Astrocyte of the cerebellum (primary cell): ENCODE measurements at places on chromosomes 6 and 20.

- no peak for DNase-seq
Measured at GRCh38 chr6:108118810-108119768, 44.5 kb upstream of the OSTM1 start.

- DNase-seq = no peak
Measured at GRCh38 chr6:126437205-126437604, 97.3 kb downstream of the CENPW start.

- no peak for DNase-seq
Measured at GRCh38 chr20:23237201-23237600, 113.4 kb upstream of the NXT1 start.

GRCh38 chr6:137926207-137926731, 59.2 kb downstream of the TNFAIP3 start:
- peak; percentile 62 for DNase-seq

GRCh38 chr6:69935079-69935478, 68.7 kb downstream of the COL19A1 start:
- no peak for DNase-seq

- DNase-seq = peak; percentile 76
Measured at GRCh38 chr6:113824411-113824810, 32.7 kb upstream of the MARCKS start.
